ENCODE measurements at places on chromosomes 5 and 9.

- no peak for DNase-seq
These were observed 102.4 kb downstream of the TTLL11 start for GRCh38 chr9:121990600-121991306.

DNA sequence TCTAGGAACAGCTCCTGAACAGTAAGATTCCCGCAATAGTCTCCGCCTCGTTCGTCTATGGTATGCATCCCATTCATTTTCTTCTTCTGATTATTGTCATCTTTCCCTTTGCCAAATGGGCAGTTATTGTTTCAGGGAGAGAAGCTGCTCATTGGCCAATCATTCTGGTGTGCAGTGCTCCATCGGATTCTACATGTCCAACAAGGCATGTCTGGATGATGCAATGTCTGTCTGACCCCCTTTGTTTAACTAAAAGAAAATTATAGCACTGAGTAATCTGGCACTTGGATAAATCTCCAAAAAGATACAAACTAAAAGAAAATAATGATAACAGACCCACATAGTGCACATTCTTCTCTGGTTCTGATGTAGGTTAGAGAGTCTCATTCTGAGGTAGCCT lies 515.6 kb upstream of the DMAC1 start:
- DNase-seq = no peak

GRCh38 chr5:150400316-150401075 lies 12.2 kb downstream of the CD74 start:
- no peak for DNase-seq

DNA sequence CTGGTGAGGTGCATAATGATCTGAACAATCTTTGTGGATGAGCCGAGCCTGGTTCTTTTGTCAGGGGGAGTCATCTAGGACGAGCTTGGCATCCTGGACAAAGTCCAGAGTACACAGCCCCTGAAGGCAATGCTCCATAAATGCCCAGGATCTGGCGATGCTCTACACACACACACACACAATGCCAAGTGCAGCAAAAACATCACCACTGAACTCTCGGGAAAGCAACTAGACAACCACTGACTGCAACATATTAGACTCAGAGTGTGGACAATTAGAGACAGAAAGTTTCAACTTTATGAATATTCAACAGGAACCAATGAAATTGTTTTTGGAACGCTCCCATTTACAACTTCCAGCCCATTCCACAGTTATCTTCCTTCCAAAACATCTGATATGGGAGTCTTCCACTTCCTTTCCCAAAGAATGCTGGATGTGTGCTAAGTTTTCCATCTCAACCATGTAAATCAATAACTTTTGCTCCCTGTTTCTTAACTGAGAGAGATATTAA lies 227.6 kb upstream of the ANKRD55 start:
- DNase-seq = no peak

DNA sequence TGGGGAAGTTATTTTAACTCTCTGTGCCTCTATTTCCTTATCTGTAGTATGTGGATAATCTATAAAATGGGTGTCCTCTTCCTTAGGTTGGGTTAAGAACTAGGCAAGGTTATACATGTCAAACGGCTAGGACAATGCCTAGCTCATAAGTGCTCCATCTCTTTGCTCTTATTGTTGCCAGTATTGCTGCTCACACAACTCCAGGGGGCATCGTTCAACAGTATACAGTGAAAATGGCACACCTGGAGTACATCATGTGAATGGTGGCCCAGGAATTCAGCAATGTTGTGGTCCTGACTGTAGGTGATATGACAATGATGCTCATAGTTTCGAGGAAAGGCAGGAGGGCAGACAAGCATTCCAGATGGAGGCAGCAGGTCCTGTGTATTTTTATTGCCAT lies 30.1 kb downstream of the SLIT3 start:
- no peak for DNase-seq

DNA sequence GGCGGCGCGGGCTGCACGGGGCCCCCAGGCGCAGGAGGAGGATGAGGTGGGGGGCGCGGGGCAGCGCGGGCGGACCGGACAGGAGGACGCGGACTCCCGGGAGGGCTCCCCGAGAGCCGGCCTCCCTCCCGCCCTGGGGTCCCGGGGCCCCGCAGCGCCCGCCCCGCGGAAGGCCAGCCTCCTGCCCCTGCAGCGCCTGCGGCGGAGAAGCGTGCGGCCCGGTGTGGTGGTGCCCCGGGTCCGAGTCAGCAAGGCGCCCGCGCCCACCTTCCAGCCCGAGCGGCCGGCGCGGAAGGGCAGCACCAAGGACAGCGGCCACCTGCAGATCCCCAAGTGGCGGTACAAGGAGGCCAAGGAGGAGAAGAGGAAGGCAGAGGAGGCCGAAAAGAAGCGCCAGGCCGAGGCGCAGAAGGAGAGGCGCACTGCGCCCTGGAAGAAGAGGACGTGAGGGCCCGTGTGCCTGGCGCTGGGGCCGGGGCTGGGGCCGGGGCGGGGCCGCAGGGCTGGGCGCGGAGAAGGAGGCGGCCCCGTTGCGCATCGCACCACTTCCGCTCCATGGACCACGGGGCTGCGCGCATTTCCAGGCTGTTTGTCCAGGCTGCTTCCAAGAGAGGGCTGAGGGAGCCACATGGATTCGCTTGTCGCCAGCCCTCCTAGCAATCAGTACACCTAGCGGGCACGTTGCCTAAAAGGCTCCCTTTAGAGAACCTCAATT lies 86.0 kb downstream of the ANKRD33B start:
- no peak for DNase-seq

GRCh38 chr5:17127743-17128231 lies 89.6 kb upstream of the BASP1 start:
- DNase-seq = no peak

DNA sequence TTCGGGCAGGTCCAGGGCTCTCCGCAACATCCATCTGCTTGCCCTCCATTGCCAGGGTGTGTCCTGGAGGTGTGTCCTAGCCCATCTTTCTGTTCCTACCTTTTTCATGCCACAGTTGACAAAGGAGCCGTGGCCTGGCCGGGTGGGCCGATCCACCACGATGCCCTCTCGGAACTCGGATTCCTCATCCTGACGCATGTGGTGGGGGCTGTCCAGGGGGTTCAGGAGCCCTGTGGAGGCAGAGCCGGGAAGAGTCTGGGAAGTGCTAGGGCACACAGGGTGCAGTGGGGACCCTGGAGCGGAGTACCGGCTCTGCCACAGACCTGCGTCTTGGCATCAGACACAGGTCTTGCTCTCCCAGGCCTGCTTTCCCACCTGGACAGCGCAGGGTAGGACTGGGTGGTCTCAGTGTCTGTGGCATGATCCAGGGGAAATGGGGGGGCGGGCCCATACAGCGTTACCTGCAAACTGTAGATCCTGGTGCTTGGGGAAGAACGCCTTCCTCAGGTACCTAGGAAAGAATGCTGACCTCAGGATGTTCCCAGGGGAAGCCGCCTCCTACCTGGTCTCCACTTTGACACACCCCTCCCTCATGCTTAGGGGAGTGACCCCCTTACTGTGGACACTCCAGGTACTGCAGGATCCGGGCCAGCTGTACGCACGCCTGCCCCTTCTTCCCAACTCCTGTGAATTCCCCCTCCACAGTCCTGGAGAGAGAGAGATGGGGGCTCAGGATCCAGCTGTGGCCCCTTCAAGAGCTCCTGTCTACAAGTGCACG lies 3.5 kb downstream of the SPOUT1 start:
- no peak for DNase-seq

DNA sequence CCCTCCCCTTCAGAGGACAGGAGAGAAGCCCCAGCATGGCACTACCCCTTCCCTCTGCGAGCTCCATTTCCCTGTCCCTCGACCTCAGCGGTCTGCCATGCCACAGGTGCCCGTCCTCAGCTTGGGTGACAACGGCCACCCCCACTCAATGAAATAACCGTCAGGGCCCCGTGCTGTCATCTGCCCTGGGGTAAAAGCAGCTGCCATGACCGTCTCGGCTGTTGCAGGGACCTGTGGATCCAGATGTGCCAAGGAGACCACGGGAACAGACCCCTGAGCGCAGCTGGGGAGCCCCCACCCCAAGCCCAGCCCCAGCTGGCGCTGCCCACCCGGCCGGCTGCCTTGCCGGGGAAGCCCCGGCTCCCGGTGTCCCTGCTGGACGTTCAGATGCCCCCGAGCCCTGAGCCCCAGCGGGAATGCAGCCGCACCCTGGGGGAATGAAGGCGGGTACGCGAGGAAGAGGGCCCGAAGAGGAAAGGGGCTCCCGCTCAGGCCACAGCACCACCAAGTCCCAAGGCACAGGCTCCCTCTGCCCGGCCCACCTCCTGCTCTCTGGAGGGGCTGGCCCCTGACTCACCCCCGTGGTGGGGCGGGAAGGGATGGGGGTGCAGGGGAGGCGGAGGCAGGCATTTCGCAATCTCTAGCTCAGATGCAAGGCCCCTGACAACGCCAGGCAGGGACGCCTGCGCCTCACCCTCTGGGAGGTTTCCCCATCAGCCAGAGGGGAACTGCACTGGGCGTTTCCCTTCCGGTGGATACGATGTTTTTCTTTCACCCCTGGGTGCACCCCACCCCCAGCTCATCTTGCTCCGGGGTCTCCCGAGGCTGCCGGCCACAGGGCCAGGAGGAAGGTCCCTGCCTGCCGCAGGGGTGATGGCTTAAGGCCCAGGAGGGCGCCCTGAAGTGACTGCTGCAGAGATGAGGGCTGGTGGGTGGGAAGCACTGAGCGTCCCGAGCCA lies 49.2 kb downstream of the NACC2 start:
- DNase-seq = no peak

DNA sequence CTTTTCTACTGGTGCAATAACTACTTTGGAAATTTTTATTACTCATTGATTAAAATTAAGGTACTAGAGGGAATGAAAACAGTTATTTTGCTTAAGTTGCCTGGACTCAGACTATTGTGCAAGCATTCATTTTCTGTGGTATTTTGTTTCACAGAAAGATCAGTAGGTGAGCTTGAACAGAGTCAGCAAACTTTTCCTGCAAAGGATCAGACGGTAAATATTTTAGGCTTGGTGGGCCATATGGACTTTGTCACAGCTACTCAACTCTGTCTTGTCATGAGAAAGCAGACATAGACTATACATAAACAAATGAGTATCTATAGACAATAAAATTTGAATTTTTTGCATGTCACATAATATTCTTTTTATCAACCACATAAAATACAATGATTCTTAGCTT lies 1036.4 kb downstream of the NR2F1-AS1 start:
- no peak for DNase-seq

DNA sequence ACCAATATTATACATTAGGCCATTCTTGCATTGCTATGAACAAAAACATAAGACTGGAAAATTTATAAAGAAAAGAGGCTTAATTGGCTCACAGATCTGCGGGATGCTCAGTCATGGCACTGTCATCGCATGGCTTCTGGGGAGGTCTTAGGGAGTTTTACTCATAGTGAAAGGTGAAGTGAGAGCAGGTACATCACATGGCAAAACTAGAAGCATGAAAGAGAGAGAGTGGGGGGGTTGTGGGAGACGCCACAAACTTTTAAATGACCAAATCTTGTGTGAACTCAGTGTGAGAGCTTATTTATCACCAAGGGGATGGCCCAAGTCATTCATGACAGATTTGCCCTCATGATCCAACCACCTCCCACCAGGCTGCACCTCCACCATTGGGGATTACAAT lies 398.3 kb upstream of the EDIL3 start:
- no peak for DNase-seq

DNA sequence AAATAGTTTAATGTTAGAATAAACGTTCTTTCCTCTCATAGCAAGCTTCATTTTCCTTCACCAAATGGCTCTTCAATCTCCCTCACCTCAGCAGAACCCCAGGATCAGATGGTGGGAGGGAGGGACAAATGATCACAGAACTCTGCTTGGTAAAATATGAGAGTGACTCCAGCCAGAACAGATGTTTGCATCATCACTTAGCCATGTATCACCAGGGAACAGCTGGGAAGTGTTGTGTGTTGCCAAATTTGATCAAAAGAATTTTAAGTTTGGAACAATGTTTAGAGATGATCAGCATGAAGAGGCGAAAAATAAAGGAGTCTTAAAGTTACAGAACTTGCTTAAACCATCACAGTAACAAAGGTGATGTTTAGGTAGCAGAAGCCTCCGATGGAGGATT lies 115.7 kb downstream of the FRMD3 start:
- no peak for DNase-seq

DNA sequence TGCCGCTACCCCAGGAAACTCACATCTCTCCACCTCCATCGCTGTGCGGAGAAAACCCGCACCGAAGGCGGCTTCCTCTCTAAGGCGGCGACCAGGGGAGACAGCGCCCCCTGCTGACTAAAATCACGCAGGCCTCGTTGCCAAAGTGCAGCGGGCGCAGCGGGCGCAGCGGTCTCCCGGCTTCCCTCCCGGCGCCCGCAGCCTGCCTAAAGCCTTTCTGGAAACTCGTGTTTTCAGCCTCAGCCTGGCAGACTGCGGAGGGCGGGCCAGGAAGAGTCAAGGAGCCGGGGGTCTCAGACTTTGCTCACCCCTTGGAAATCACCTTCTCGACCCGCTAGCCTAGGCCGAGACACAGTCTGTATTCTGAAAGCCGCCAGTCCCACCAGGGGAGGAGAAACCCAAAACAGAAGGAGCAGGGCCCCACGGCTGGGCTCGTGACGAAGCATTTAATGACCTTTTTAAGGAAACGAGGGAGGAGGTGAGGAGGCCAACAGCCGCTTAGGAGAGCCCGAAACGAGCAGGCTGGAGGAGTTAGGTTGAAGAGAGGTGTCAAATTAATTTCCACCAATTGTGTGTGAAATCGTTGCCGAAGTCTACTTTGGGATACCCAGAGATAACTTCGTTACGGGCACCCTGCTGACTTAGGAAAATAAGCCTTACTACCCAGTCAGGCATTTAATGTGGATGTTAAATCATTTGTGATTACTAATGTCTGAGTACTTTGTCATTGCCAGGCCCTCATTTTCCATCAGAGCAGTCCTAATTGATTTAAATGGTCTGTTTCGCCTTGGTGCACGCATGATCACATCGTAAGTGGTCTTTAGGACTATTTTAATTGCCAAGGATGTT lies 7.3 kb upstream of the FOXB2 start:
- DNase-seq = no peak

DNA sequence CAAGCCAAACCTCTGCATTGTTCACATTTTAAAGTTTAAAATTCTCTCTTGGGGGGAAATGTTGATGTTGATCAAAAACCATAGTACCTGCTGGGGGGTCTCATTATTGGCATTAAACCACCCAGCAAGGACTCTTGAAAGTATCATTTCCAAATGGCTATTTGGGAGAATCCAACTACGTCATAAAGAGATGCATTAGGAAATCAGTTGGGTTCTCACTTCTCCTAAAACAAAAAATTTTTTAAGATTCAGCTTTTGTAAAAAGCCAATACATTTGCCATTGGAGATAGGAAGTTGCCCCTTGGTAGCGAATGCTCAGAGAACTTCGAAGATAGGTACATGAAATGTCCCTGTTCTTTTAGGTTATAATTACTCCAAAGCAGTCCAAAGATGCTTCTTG lies 96.4 kb downstream of the GNAQ start:
- no peak for DNase-seq

- DNase-seq = no peak
These were observed 237.0 kb downstream of the PRELID2 start for GRCh38 chr5:145598184-145598583.

Measured in dorsolateral prefrontal cortex (tissue), 122 donors.